ENCODE measurements at places on chromosomes 2 and 18.

DNA sequence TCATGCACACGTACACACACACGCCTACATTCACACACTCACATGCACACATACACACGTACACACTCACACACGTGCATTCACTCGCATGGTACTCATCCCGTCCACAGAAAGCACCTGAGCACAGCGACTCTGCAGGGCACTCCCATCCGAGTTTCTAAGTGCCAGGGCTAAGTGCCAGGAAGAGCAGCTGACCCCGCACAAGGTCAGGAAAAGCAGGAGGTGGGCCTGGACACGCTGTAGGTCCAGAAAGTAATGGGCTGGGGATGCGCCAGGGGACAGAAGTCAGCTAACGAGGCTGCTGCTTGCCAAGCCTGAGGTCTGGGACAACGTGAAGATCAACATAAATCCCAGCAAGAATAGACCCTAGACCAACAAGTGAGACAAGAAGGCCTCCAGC is 15.8 kb downstream of the ADI1 start:
- DNase-seq: no peak

DNA sequence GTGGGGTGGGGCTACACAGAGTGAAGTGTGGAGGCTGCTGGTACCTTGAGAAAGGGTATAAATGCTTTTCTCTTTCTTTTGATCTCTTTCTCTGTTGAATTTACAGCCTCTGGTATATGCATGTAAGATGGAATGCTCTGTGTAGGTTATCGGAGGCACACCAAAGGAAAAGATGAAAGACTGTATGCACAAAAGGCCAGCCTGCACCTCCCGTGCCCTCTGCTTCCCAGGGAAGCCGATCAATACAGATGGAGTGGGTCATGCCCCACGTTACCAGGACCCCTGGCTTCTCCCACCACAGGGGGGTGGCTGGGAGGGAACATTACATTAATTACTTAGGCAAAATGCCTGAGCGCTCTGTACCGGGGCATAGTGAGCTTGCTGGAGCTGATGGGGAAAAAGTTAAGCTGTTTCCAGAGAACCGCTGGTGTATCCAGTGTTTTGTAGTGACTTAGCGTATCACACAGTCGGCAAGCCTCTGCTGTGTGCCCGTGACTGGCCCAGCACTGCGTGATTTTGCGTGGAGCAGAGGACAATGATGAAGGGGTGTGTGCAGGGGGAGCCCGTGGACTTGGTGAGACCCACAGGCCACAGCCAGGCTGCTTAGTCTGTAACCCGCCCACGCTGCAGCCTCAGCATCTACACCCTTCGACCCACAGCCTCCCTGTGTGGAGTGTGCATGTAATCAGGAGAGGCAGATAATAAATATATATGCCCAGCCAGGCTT is 8.0 kb downstream of the ALLC start:
- no peak for DNase-seq

- no peak for DNase-seq
These were observed 274.6 kb downstream of the DPP10 start for GRCh38 chr2:114717049-114717448.

GRCh38 chr18:32238635-32239268 is 48.9 kb downstream of the MEP1B start:
- no peak for DNase-seq
